ENCODE measurements at places on chromosomes 1 and 21.

DNA sequence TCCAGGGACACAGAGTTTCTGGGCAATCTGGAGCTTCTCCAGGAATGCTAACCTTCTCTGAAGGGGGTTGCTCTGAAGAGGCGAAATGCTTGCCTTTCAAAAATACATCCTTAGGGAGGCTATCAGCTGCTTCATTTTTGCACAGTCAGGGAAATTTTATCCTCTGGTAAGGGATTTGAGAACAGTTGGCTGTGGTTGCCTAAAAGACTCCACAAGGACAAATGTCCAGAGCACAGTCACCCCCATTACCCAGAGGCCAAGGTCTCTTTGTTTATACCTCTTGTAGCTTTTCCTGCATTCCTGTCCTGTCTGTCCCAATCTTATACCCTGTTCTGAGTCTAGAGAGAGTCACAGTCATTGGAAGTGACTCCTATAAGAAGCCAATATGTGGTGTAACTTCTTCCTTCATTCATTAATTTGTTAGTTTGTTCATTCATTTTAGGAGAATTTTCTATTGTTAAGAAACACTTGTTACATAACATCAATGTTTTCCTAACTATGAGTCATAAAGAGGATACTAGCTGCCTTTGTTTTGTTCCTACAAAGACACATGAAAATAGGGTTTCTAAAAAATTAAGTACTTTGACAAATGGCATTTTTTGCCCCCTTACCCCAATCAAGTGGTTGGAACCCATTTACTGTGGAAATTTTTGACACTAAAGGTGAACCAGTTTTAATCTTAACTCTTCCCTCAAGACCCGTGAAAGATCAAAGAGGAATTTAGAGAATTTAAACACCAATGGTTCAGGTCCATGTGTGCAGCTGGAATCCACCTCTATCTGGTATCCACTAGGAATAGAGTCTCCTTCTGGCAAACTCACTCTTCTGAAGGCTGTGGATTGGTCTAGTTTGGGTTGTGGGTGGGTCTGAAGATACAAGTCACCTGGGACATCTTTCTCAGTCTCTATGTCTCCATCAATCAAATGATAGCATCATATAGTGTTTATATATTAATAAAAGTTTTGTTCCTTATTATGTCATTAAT is 47.1 kb downstream of the GPR88 start:
- DNase-seq, result peak; percentile 63

DNA sequence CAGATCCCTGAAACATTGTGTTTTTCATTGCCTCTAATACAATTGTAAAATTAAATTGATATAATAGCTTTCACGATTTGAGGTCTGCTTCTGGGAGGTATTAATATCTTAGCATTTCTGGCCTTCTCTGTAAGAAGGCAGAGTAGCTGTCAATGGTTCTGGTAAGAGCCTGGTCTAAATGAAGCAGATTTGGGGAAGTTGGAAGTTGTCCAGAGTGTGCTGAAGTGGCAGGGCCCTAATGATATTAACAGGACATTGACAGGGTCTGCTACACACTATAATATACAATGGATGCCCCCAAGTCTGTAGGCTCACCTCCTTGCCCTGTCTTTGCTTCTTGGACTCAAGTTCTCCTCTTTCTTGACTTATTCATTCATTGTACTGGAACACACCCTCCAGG is 99.5 kb downstream of the C4BPA start:
- DNase-seq, result no peak

DNA sequence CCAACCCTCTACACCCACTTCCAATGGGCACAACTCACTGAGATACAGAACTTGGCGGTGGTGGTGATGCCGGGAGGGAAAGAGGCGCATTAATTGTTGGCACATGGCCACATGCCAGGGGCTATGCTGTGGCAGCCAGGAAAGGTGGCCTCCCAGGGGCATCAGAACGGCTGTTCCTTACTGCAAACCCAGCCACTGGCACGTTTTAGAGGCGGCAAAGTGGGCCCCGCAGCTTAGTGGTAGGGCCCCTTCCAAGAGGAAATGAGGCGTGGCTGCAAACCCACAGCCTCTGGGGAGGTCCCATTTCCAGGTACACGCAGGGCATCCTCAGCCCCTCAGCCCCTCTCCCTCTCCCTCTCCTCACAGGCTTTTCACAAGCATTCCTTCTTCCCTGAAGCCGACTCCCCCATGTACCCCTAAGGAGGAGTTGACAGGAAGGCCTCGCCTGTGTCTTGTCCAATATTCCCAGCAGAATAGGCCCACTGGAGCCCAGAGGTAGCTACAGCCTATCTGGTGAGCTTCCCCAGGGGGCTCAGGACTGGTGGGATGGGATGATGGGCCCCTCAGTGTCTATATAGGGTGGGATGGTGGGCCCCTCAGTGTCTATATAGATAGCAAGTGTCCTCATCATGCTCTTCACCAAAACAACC is 166.2 kb downstream of the CLIC6 start:
- DNase-seq, result peak; percentile 37

GRCh38 chr1:230548997-230549396 is 93.3 kb upstream of the COG2 start:
- DNase-seq, result no peak

DNA sequence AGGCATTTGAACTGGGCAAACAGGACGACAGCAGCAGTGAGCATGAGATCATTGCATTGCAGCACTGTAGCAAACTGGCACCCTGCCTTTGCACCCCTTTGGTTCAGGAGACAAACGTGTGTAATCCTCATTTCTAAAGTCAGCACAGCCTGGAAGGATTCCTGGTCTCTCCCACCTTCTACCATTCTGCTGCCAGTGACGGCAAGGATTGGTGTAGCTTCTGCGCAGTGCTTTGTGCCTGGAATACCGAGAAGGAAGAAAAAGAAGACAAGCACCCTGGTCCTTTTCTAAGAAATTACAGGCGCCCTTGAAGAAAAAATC is 805.3 kb downstream of the USP25 start:
- peak; percentile 43 for DNase-seq
